ENCODE measurements at places on chromosomes 7 and 10.

GRCh38 chr10:124998624-124999291 is 56.8 kb downstream of the ZRANB1 start:
- H3K27me3 ChIP-seq: no peaks in the 10 kb centered on the region
- H3K4me1 ChIP-seq: no peaks in the 10 kb centered on the region
- H3K36me3 ChIP-seq: no peaks in the 10 kb centered on the region

DNA sequence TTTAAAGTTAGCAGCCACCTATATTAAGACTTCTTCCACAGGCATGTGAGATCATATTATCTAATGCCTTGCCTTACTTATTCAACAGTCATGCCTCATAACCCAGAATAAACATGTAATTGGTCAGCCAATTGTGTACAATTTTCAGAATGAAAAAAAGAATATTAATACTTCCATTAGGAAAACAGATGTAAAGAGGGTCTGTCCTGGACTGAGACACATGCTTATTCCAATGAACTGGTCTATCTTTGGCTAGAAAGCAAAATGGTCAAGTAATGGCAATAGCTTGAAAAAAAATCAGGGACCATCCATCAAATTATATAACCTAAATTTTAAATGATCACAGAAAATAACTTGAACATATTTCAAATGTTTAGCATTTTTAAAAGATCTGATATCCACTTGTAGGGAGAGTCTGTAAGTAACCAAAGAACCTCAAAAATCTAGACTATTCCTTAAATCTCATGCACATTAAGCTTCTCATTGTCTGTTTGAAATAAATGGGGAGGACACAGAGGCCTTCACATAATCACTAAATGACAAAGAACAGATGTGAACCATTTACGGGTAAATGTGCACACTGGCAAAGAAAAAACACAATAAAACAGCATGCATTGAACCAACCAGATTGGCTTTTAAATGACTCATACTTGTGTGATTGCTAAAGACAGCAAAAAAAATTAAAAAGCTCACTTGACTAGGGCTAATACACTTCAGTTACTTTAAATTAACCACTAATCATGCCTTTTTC is 568.8 kb upstream of the PCDH15 start:
- H3K27me3 ChIP-seq: no peaks in the 10 kb centered on the region
- H3K4me3 ChIP-seq: no peak overlapping the region
- DNase-seq: no peak
- no peaks in the 10 kb centered on the region for H3K36me3 ChIP-seq

DNA sequence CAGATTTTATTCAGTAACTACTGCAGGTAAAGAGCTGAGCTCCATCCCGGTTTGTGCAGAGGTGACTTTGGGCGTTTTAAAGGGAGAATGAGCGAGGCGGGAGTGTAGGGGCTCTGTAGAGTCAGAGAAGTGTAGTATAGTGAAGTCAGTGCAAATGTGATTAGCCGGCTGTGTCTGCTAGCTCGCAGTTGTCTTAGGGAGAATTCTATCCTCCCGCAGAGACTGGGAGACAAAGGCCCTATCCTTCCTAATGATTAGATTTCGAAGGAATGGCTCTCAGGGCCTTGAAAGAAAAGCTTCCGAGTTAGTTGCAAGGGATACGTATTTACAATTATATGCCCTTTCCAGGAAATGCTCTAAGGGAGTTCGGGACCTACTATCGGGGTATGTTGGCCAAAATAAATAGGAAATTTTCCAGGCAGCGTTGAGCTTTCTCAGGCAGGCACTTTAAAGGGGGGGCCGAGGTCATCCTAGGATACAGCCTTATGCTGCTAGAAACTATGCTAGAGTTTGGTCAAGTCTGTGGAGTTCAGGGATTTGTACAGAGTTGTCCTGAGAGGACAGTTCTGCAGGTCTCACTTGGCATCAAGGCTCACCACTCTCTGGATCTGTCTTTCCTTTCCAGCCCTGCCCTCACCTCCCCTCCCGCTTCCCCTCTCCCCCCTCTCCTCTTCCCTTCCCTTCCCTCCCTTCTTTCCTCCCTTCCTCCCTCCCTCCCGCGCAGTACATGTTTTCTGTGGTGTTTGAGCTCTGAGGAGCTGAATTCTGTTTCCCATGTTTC is 825 bp downstream of the MRPL32 start:
- H3K27ac ChIP-seq: peak overlapping the region; percentile 99
- peaks cover 69% of the 10 kb centered on the region for H3K36me3 ChIP-seq
- peak overlapping the region; percentile 100 for H3K4me3 ChIP-seq
- H3K4me1 ChIP-seq: peaks cover 48% of the 10 kb centered on the region
- DNase-seq: no peak

DNA sequence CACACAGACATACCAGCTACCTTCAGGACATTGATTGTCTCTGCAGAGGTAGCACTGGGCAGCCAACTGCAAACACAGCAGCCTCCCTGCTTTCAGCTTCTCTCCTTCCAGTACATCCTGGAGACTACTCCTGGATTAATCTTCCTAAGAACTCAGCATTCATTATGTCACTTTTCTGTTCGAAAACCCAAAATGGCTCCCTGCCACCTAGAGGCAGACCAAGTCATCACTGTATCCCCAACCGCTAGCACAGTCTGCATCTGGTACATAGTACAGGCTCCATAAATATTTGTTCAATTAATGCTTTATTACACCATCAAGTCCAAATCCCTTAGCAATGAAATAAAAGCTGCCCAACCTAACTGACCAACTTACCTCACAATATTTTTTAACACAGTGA is 5.0 kb upstream of the SEC31B start:
- peaks cover 22% of the 10 kb centered on the region for H3K4me1 ChIP-seq
- H3K4me3 ChIP-seq: no peak overlapping the region
- H3K27me3 ChIP-seq: no peaks in the 10 kb centered on the region
- peaks cover 68% of the 10 kb centered on the region for H3K36me3 ChIP-seq
- DNase-seq: no peak

DNA sequence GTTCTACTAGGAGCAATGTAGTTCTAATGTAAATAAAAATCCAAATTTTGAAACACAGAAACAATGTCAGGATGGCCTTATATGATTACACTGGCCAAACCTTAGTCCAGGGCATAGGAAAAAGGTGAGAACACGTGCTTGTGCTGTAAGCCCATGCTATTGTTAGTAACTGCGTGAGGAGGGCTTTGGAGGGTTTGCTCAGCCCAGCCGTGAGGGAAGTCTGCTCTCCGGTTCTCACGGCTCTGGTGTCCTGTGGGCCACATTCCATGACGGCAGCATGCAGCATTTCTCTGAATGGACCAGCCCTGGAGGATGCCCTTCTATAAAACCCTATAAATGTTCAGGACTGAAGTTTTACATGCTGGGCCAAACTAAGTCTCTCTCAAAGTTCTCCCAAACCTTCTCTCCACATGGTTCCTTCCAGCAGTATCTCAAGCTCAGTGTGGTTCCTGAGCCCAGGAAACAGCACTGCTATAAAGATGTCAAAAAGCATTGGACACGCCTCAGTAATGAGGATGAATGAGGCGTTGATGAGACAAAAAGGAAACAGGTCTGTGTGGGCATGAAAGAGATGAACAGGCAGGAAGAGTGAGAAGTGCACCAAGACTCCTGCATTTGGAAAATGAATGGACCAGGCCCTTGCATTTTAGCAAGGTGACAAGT is 174.8 kb upstream of the CDCA7L start:
- H3K27ac ChIP-seq: no peak overlapping the region
- peaks cover 2% of the 10 kb centered on the region for H3K27me3 ChIP-seq
- DNase-seq: no peak
- no peak overlapping the region for H3K4me3 ChIP-seq
- H3K36me3 ChIP-seq: no peaks in the 10 kb centered on the region
- H3K4me1 ChIP-seq: peaks cover 23% of the 10 kb centered on the region

DNA sequence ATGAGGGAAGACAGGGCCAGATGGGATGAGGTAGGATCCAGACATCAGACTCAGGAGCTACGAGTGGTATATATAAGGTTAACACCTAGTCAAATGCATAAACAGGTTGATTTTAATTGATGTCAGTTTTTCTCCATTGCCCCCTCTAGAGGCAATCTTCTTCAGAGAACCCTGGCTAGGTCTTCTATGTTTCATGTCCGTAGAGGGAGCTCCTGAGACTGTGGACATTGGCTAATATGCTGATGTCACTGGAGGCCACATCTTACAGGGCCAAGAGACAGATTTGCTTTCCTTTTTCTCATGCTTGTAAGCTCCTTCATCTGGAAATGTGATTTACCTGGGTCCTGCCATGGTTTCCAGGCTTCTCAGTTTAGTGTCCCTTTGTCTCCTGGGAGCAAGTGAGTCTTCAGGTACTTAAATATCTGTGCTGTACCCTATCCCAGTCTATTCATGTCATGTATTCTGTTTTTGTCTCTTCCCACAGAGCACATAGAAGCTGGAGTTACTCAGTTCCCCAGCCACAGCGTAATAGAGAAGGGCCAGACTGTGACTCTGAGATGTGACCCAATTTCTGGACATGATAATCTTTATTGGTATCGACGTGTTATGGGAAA is 161.6 kb upstream of the PRSS1 start:
- peaks cover 22% of the 10 kb centered on the region for H3K4me1 ChIP-seq
- H3K27ac ChIP-seq: no peak overlapping the region
- no peaks in the 10 kb centered on the region for H3K27me3 ChIP-seq
- no peak overlapping the region for H3K4me3 ChIP-seq
- no peak for DNase-seq

DNA sequence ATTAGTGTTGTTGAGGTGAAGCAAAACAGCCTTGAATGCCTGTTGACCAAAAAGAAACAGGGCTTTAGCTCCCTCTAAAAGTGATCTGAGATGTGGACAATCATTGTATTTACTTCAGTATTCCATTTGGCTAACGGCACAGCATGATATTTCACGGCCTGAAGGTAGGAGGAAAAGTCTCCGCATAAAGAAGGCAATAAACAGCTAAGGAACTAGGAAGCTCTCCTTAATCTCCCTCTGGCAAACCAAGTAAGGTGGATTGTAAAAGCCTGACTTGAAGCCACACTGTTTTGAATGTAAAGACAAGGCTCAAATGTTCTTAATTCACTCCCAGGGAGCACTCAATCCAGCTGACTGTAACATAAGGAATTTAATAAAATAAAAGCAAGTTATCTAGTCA is 160.0 kb upstream of the ZNF804B start:
- H3K4me3 ChIP-seq: no peak overlapping the region
- H3K4me1 ChIP-seq: no peaks in the 10 kb centered on the region

DNA sequence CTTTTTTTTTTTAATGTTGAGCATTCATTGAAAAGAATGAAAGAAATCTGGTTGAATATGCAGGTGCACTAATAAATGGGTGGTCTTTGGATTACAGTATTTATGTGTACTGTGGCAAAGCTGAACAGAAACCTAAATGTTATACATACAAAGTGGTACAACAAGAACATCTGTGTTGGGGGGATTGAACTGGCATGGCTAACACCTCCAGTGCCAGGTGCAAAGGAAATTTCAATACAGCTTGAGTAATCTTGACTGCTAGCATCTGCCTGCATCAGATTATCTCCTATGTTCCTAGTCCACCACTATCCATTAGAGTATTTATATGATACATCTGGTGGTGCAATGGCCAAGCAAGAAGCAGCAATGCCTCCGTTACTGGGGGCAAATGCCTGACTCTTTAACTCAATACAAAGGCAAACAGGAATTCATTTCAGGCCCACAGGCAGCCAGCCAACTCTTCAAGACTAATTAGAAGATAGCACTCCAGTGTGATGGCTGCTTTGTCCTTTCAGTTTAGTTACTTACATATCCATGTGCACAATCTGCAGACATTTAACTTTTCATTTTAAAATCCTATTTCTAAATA is 220.5 kb upstream of the ETV1 start:
- no peaks in the 10 kb centered on the region for H3K4me1 ChIP-seq
- H3K36me3 ChIP-seq: no peaks in the 10 kb centered on the region
- no peak overlapping the region for H3K4me3 ChIP-seq

GRCh38 chr7:158745057-158745715 is 40.6 kb upstream of the NCAPG2 start:
- no peak for DNase-seq
- no peaks in the 10 kb centered on the region for H3K27me3 ChIP-seq
- no peak overlapping the region for H3K27ac ChIP-seq
- no peak overlapping the region for H3K4me3 ChIP-seq
- peaks cover 72% of the 10 kb centered on the region for H3K36me3 ChIP-seq

DNA sequence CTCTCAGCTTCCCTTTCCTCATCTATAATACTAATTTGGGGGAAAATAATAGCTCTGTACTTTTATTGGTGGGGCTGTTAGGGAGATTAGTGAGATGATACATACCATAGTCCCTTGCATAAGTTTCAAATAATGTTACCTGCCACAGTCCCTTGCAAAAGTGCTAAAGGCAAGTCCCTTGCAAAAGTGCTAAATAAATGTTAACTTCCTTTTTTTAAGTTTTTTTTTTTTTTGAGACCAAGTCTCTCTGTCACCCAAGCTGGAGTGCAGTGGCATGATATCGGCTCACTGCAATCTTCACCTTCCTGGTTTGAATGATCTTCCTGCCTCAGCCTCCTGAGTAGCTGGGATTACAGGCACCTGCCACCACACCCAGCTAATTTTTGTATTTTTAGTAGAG is 43.4 kb upstream of the SRGN start:
- peak overlapping the region; percentile 100 for H3K27ac ChIP-seq
- DNase-seq: no peak
- no peaks in the 10 kb centered on the region for H3K36me3 ChIP-seq
- no peaks in the 10 kb centered on the region for H3K27me3 ChIP-seq
- peaks cover 47% of the 10 kb centered on the region for H3K4me1 ChIP-seq

GRCh38 chr7:19939746-19940145 is 166.3 kb upstream of the TMEM196 start:
- H3K27ac ChIP-seq: no peak overlapping the region
- DNase-seq: no peak
- no peak overlapping the region for H3K4me3 ChIP-seq
- H3K27me3 ChIP-seq: no peaks in the 10 kb centered on the region
- H3K36me3 ChIP-seq: no peaks in the 10 kb centered on the region

DNA sequence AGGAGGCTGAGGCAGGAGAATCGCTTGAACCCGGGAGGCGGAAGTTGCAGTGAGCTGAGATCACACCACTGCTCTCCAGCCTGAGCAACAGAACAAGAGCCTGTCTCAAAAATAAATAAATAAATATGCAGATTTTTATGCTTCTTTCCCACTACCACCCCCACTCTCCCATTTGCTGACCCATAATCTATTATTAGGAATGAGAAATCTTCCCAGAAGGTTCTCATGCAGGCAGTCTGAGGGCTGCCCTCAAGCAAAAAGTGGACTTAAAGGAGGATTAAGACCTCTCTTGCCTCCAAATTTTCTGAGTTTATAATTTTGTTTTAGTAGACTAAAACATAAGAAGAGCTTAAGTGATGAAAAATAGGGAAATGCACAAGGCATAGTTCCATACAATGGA is 85.2 kb upstream of the TOMM7 start:
- H3K4me3 ChIP-seq: no peak overlapping the region
- H3K36me3 ChIP-seq: no peaks in the 10 kb centered on the region

- peaks cover 15% of the 10 kb centered on the region for H3K4me1 ChIP-seq
- H3K27ac ChIP-seq: no peak overlapping the region
- H3K36me3 ChIP-seq: no peaks in the 10 kb centered on the region
- H3K27me3 ChIP-seq: no peaks in the 10 kb centered on the region
- DNase-seq: no peak
Observed at GRCh38 chr7:2295936-2296620, 18.2 kb downstream of the SNX8 start.

Data from activated T-helper 2 cell treated with anti-CD3 and anti-CD28 coated beads, Interferon-gamma antibody, Interleukin-2, Interleukin-4, amounts not matched to agents 10 μg/mL and 5 μg/mL and 100 μg/mL, durations not matched to agents 14 hours and 24 hours and 36 hours (primary cell).